T-helper 2 cell (primary cell): ENCODE measurements at places on chromosomes 6 and 20.

DNA sequence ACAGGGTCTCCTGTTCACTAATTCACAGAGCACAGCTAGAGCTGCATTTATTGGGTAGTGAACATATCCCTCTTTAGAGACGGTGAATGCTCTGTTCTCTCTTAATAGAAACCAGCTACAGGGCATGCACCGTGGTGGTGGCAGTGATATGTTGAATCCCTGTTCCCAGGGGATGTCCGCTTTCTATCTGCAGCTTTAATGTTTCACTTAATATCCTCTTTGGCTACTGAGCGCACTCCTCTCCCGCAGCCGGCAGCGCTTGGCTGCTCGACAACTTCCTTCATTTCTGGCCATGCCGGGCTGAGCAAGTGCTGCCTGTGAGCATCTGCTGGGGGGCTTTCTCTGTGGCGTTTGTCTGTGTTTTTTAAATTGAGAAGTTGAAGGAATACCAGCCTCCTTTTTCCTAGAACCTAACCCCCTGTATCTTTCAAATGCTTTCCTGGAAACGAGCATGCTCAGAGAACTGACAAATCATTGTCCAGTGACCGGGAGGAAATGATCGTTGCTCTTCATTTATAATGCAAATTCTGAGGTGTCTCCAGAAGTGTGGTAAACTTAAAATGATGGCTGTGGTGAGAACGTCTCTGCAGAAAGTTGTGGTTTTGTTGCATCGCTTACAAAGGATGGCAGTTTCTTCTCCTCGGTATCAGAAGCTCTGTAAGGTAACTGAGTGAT is 297.9 kb downstream of the UTRN start:
- DNase-seq, result peak; percentile 9

DNA sequence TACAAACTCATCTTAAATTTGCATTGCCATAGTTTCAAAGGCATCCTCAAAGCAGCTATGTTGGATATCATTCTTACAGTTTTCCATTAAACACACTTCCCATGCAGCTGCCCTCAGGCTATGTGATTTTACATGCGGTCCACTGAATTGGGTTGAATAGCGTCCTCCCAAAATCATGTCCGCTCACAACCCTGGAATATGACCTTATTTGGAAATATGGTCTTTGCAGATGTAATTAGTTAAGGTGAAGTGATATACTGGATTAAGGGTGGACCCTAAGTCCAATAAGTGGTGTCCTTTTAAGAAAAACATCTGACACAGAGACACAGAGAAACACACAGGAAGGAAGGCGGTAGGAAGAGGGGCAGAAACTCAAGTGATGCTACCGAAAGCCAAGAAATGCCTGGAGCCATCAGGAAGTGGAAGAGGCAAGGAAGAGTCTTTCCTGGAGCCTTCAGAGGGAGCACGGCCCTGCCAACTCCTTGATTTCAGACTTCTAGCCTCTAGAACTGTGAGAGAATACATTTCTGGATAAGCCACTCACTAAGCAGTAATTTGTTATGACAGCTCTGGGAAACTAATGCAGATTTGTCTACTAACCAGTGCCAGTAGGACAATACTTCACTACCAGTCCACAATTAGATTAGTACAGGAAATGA is 42.7 kb upstream of the NHSL1 start:
- DNase-seq, result no peak

GRCh38 chr6:133474516-133474915 is 233.4 kb downstream of the EYA4 start:
- no peak for DNase-seq

DNA sequence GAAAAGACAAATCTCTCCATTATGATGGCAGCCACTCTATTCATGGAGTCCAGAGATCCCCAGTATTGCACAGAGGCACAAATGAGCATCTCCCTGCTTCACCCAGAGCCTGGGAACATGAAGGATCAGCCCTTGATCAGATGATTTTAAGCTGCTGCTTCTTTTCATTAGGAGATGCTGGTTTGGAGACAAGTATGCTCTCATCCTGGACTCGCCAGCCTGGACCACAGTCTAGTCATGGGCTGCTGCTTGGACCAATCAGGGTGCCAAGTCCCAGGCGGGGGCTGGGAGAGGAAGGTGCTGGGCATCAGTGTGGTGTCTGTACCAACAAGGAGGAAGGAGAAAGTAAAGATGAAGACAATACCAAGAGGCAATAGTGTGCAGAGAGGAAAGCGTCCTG is 195.7 kb upstream of the FOXQ1 start:
- no peak for DNase-seq

GRCh38 chr6:131255434-131255833 is 120.2 kb downstream of the AKAP7 start:
- no peak for DNase-seq

DNA sequence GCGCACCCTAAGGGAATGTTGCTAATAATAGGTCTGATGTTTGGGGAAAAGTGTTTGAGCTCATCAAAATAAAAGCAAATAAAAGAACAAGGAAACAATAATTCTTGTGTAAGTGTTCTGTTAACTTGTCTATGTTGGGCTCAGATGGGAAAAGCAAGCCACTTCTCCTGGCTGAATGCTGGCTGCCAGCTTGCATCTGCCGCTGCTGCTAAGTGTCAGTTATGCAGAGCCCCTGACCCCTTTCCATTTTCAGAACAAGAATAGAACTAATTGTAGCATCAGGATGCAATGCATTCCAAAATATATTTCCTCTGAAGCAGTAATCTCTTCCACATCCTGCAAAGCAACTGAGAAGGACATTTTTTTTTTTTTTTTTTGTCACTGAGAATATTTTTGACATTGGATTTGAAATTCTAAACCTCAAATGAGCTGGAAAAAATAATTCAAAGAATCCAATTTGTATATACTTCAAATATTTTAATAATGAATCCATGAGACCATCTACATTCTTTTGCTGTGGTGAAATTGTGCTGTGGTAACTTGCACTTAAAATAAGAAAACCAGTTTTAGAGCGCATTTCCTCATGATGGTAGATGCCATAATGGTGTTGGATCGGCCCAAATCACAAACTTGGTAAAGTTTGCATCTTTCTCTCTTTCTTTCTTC is 43.9 kb upstream of the DEK start:
- DNase-seq, result no peak
